Spinal cord (tissue), 10 donors: ENCODE measurements at places on chromosomes 4 and X. TPM values are rescaled to one million over a fixed set of nuclear protein-coding genes. Genes with fewer than 3 reads are reported as not detected.

The TEX13C gene
- not detected for total RNA-seq

The TMSB15C gene
- total RNA-seq = 12.8 TPM

The RNF212 gene
- 3.9 TPM for total RNA-seq

The GRIA3 gene
- total RNA-seq = 62.0 TPM

The PCDH19 gene
- 31.2 TPM for total RNA-seq

The CRLF2 gene
- not detected for total RNA-seq

The CCKAR gene
- total RNA-seq = 1.3 TPM

The IGFBP7 gene
- total RNA-seq = 351 TPM

The EDNRA gene
- total RNA-seq = 39.2 TPM

The PLXNB3 gene
- 21.7 TPM for total RNA-seq

The OTUD4 gene
- 40.3 TPM for total RNA-seq

The XPNPEP2 gene
- total RNA-seq = 2.0 TPM

The PLP1 gene
- 2,816 TPM for total RNA-seq

The LRIT3 gene
- total RNA-seq = 0.30 TPM

The CHRDL1 gene
- total RNA-seq = 8.1 TPM

The CDKL5 gene
- 27.7 TPM for total RNA-seq

The SLC9B2 gene
- total RNA-seq = 58.7 TPM

The ARAP2 gene
- 28.0 TPM for total RNA-seq

The WNK3 gene
- 20.8 TPM for total RNA-seq

The BMP3 gene
- 10.9 TPM for total RNA-seq

The NXF2 gene
- total RNA-seq = 0.22 TPM

The KIF4A gene
- total RNA-seq = 8.8 TPM

The MGARP gene
- total RNA-seq = 1.8 TPM

The RAB40AL gene
- 1.3 TPM for total RNA-seq

The ETDA gene
- not detected for total RNA-seq

The MAP7D2 gene
- total RNA-seq = 27.4 TPM

The CLCN5 gene
- 18.7 TPM for total RNA-seq

The NUDT11 gene
- total RNA-seq = 30.2 TPM
